ENCODE measurements at places on chromosomes 5 and 9.

GRCh38 chr9:136902259-136902821, 16.0 kb downstream of the TRAF2 start:
- DNase-seq, result peak; percentile 41

GRCh38 chr5:35145012-35145411, 85.3 kb downstream of the PRLR start:
- DNase-seq, result no peak

DNA sequence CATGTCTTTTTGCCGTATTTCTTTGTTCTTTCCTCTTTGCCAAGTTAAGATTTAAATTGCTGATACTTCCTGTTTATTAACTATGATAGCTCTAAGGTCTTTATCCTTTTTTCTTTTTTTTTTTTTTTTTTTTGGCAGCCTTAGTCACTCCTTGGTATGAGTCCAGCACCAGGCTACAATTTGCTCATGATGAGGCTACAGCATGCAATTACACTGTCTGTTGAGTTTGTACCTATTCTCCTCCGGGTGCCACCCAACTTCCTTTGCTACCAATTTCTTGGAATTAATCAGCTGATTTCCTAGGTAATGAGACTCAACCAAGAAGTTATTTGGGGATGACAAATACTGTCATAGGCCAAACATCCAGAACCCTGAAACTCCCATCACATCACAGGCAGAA, 25.5 kb downstream of the ACTL7B start:
- no peak for DNase-seq

DNA sequence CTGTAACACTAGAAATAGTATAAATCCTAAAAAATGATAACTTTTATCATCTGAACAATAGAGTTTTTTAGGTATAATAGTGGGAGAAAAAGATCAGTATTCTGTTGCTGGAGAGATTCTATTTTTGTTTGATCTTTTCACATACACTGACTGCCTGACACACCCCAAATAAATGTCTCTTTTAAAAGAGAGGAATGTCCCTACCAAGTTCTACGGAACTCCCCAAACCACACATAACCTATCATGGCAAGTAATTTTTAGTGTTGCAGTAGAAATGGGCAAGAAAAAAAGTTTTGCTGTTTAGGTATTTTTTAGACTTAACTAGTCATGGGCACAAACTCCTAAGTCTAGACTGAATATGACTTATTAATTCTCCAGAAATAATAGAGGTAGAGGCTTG, 139.1 kb downstream of the ELAVL2 start:
- no peak for DNase-seq

GRCh38 chr5:132417889-132418485, 48.5 kb downstream of the SLC22A5 start:
- no peak for DNase-seq

DNA sequence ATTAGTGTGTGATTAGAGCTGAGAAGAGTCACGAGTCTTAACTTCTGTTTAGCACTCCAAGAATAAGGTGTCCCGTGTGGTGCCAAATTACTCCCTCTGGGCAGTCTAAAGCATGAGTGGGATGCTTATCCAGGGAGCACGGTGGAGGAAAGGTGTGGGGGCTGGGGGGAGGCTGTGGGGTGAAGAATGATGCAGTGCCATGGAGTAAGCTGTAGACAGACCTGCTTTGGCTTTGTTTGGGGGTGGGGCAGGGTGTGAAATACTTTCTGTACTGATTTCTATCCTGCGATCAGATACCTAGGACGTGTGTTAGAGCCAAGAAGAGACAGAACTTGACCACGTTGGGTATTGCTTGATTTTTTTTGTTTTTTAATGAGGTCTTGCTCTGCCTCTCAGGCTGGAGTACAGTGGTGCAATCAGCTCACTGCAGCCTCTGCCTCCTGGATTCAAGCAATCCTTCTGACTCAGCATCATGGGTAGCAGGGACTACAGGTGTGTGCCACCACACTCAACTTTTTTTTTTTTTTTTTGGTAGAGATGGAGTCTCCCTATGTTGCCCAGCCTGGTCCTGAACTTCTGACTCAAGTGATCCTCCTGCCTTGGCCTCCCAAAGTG, 232.8 kb downstream of the MAN2A1 start:
- DNase-seq, result no peak

DNA sequence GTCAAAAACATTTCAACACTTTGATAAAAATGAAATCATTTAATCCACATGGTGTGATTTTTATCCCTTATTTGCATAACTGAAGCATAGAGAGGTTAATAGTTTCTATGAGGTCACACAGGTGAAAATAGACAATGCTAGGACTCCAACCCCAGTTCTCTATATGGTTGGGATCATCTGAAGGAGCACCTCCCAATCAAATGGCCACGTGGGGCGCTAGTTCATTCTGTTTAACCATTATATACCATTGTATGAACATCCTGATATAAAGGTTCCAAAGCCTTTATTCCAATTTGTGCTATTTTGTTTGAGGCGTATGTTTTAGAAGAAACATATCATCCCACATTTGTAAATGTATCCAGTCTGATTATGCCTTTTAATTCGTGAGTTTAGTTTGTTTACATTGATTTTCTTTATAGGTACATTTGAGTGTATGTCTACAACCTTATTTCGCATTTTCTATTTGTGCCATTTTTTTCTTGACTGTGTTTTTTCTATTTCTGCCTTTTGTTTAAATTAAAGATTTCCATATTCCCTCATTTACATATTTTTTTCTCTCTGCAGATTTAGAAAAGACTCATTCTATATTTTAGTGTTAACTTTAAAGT, 1092.0 kb downstream of the MAT2B start:
- DNase-seq, result no peak

GRCh38 chr9:91967259-91967658, 17.2 kb upstream of the ROR2 start:
- DNase-seq, result no peak

GRCh38 chr9:98899408-98900056, 44.2 kb upstream of the COL15A1 start:
- DNase-seq, result no peak

DNA sequence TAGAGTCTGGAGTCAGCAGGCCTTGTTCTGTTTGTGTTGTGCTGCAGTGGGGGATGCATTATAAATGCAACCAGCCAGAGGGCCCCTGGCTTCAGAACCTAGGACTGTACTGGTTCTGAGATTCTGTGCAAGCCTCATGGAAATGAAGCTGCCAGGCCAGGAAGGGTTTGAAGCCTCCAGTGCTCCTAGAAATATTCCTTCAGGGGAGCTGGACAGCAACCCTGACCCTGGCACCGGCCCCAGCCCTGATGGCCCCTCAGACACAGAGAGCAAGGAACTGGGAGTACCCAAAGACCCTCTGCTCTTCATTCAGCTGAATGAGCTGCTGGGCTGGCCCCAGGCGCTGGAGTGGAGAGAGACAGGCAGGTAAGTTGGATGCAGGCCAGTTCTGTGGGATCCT, at the start of gene SLC4A9:
Gene SLC4A9 (plus strand): TSS at position 94 of the 400 bp plus-strand sequence. CDS start 43 bp downstream, at position 137.
- DNase-seq, result no peak

GRCh38 chr5:90868799-90869198, 310.2 kb downstream of the ADGRV1 start:
- no peak for DNase-seq

GRCh38 chr9:134895097-134895496, 14.5 kb downstream of the FCN2 start:
- DNase-seq, result no peak

DNA sequence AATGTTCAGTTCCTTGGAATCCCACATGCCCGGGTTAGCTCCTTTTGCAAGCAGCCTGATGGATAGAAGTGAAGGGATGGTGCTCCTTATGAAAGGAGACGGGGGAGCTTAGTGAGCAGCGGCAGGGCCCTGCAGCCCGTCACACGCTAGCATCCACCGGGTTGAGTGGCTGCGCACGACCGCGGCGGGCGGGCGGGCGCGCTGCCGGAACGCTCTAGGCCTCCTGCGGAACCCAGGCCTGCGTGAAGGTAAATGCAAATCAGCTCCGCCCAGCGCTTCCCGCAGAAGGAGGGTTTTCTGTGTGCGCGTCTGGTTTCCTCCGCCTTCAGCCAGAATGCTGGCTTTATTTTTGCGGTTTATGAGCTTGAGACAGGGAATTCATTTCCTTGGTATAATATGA, 19.8 kb downstream of the IL12B start:
- peak; percentile 8 for DNase-seq

DNA sequence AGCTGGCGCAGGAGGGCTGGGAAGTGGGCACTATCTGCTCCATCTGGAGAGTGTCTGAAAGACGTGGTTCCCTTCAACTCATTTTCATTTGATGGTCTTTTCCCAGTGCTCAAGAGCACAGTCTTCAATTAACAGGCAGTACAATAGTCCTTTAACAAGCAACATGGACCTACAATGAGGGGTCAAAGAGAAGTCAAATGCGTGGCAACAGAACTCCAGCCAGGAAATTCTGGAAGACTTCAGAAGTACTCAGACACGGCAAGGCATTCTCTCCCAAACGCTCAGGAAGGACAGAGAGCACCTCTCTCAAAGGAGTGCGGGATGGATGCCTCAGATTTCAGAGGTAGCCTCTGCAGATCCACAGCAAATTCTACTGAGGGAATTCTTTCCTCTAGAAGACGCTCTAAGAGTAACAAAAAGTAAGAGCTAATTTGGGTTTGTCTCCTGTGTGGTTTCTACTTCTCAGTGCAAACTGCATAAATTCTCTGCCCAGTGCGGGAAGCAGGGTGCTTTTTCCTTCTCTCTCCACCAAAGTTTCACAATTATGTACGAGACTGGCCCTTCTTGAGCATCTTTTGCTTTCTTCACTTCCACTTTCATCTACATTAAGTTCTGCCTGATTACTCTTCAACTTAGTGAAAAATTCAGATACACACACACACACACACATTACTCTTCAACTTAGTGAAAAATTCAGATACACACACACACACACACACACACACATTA, 56.4 kb downstream of the LHFPL2 start:
- DNase-seq, result no peak

GRCh38 chr9:122810306-122810946, 10.5 kb downstream of the OR1K1 start:
- DNase-seq, result peak; percentile 22

GRCh38 chr5:105663671-105664070, 2007.1 kb downstream of the EFNA5 start:
- DNase-seq, result no peak

GRCh38 chr5:3896098-3896497, 300.5 kb downstream of the IRX1 start:
- DNase-seq, result no peak

- DNase-seq, result no peak
Observed at GRCh38 chr5:177175336-177175735, 41.8 kb downstream of the NSD1 start.

DNA sequence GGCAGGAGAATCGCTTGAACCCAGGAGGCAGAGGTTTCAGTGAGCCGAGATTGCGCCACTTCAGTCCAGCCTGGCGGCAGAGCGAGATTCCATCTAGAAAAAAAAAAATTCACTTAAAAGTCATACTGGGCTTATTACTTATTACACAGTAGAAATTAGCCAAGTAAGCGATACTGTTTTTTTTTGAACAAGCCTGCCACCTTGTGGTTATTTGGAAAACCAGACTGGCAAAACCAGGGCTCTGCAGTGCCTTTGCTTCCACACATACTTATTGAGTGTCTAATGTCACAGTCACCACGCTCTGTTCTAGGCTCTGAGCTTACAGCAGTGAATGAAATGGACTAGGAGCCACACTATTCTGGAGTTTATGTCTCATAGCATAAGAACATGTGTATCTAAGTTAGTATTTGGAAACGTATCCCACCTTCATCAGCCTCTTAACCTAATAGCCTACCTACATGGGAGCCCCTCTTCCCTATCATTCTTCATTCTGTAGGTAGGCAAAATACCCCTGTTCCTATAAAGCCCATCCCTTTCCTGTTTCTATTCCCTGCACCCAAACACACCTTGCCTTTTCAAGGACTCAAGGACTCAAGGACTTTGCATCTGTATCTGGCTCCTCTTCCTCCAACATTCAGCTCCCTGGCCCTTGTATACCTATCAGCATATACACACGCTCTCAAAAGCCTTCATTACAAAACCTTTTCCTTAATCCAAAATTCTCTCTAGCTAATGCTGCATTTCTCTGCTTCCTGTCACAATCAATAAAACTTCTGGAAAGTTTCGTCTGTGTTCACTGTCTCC, 13.9 kb upstream of the BASP1 start:
- DNase-seq, result no peak

GRCh38 chr9:16708656-16709435, 161.6 kb downstream of the BNC2 start:
- DNase-seq, result no peak

DNA sequence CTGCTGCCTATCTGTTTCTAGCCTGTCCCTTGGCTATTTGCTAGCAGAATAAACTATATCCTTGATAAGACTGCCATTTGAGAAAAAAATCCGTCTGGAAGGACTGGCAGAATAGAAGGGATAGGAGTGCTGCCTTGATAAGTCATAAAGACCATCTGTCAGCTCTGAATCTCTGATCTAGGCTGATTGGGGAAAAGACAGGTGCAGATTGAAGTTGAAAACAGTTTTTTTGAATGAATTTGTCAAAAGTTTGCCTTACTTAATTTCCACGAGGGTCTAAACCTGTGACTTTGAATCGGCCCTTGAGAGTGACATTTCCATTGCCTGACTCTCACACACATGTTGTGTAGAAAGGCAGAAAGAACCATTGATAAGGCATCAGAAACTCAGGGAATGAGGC, 218.6 kb downstream of the MAN2A1 start:
- no peak for DNase-seq

DNA sequence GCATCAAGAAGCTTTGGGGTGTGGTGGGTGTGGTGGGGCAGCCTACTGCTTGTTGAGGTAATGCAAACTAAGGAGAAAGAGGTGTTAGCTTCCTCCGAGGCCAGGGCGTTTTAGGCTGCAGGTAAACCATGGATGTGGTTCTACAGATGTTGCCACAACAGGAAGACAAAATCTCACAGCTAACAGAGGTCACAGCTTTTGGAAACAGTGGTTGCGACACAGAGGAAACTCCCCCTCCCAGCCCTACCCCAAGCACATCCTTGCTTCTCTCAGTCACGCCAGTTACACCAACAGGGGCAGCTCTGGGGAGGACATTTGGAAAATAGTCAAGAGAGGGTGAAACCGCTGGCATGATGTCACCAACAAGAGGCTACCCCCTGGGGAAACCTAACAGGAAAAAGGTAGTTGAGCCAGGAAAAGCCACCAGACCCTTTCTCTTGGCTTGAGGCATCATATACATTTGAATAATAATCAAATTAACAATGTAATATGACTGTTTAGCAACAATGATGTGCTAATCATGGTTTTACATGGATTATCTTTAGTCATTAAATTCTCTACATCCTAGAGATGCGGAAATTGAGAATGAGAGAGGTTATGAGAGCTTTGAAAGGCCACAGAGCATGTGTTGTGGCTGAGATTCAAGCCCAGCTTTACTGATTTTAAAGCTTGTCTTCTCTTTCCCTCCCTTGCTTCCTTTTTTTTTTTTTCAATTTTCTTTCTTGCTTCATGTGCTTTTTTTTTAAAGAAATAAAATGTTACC, 82.2 kb upstream of the IL12B start:
- DNase-seq, result no peak

GRCh38 chr5:144971108-144971850, 800.6 kb downstream of the KCTD16 start:
- DNase-seq, result no peak

Measured in activated naive CD4-positive, alpha-beta T cell (primary cell).